ENCODE measurements at places on chromosomes 7 and 10. TPM values are rescaled to one million over a fixed set of nuclear protein-coding genes. Genes with fewer than 3 reads are reported as not detected.

GRCh38 chr7:157117796-157118195, 20.9 kb upstream of the UBE3C start:
- no peak for DNase-seq

GRCh38 chr7:157003756-157004520, 6.5 kb downstream of the MNX1 start:
- no peak for DNase-seq

GRCh38 chr7:26865094-26865388, 651 bp upstream of the SKAP2 start:
- DNase-seq = no peak

DNA sequence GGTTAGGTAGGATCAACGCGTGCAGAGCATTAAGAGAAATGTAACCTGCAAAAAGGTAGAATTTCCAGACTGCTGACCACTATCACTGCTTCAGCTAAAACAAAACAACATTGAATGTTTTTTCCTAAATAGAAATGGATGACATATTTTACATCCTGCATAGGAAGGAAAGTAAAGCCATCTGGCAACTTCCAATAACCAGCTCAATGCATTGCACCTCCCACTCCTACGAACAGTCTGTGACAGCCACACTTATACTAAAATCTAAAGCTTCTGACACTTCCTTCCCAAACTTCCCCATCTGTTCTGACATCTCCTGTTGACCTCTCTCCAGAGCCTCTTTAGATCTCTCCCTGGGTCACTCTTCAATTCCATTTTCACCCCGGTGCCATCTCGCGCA, 47.1 kb downstream of the NRCAM start:
- DNase-seq = no peak

GRCh38 chr10:47318706-47319105, 3.5 kb upstream of the GDF2 start:
- no peak for DNase-seq

DNA sequence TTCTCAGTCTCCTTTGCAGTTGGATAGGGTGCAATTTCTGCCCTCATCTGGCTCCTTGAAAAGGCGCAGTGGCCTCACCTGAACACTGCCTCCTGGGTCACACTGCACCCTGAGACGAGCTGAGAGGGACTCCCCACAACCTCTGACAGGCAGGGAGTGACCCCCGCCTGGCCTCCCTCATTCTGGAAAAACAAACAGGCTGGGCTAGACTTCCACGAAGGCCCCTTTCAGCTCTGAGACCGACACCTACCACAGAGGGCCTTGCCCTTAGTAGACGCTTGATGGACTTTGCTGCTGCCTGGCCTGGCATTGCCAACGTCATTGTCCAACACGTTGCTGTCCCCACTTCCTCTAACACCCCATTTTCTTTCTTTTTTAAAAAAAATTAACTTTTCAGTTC, 8.6 kb downstream of the FAM241B start:
- no peak for DNase-seq

DNA sequence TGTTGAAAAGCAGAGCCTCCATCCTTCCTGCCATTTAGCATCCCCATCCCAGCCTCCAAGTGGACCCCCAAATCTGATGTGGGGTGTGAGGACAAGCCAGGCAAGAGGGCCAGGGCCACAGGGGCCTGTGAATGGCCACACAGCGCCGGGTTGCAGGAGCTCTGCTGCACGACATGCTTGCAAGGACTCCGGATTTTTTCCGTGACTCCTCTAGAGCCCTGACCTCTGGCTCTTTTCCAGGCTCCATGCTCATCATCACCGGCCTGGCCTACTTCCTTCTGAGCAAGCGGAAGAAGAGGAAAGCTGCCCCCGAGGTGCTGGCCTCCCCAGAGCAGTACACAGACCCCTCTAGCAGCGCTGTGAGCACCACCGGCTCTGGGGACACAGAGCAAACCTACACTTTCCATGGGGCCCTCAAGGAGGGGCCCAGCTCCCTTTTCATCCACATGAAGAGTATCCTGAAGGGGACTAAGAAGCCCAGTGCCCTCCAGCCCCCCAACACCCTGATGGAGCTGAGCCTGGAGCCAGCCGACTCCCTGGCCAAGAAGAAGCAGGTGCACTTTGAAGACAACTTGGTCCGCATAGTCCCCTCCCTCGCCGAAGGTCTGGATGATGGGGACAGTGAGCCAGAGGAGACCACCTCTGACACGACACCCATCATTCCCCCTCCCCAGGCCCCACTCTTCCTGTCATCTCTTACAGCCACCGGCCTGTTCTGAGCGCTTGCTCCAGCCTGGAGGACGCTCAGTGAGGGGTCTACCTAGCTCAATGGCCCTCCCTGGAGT, 23.5 kb downstream of the TMEM72 start:
- DNase-seq = no peak

DNA sequence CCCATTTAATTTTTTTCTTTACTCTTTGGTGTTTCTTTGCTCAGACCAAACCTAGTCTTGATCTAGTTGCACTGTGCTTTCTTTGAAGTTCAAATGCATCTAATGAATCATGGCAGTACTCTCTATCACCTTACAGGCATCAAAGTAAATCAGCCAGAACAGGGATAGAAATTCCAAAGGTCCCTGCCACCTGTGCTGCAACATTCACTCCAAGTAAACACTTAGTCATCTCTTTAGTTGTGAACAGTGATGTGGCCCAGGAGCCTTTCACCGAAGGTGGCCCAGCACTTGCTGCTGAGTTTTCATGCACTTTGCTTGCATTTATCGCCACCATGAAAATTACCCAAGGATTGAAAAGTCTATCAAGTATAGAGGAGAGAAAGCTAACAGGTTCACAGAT, 314.1 kb upstream of the ETV1 start:
- DNase-seq = no peak

DNA sequence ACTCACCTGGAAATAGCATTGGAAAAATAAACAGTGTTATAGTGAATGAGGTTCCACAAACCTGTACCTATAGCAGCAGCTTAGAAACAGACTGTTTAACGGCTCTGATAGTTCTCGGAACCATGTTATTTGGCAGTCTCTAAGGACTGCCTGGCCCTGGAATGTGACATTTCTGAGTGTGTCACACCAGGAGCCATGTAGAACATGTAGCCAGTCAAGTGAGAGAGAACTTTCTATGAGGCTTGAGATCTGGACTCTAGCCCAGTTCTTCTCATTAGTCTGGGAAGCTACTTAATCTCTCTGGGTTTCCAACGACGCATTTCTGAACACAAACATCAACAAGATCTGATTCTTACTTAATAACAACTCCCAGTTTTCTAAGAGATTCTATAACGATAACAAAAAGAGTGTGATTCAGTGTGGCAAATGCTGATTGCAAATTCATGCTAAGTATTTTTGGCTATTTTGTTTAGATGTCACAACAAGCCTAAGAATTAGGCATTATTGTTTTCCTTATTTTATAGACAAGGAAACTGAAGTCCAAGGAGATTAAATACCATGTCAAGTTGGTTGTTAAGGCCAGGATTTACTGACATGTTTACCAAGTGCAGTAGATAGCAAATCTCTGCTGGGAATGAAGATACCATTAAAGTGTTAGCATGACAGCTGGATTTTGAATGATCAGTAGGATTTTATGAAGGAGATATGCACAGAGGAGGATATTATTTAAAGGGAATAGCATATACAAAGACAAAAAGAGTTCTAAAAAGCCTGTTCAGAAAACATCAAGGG, 47.2 kb downstream of the APBB1IP start:
- no peak for DNase-seq

DNA sequence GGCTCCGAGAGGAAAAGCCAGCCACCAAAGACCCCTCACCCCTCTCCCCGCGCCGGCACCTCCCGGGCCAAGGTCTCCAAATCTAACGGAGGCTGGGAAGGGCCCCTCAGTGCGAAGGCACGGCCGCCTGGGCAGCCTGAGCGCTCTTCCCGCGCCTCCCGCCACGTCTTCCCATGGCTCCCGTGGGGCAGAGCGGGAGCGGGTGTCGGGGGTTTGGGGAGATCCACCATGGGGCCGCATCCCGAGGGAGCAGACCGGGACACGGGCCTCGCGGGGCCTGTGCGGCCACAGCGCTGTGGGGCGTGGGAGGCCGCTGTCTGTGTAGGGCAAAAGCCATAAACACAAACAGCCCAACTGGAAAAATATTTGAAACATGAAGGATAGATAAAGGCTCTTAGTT, 22.4 kb downstream of the GPER1 start:
- DNase-seq = no peak

- no peak for DNase-seq
Measured at GRCh38 chr7:134350709-134351108, 34.0 kb upstream of the SLC35B4 start.

DNA sequence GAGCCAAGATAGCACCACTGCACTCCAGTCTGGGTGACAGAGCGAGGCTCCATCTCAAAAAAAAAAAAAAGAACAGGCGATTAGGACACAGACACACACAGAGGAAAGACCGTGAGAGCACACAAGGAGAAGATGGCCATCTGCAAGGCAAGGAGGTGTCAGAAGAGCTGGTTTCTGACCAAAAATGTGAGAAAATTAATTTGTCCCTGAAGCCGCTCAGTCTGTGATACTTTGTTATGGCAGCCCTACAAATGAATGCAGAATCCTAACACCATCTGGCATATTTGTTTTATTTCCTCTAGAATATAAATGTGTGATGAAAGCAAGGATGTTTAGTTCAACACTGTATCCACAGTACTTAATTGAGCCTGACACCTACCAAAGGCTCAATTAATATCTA, 69.7 kb downstream of the ZFAND4 start:
- no peak for DNase-seq

GRCh38 chr7:4241791-4242190, 440.3 kb upstream of the FOXK1 start:
- no peak for DNase-seq

- no peak for DNase-seq
Measured at GRCh38 chr7:91876391-91877133, 3.9 kb downstream of the MTERF1 start.

Gene FGL2
- 1.6 TPM for total RNA-seq

Gene FAM25G
- not detected for total RNA-seq

Gene IKZF1
- 374 TPM for total RNA-seq

Gene SYT15
- 1.0 TPM for total RNA-seq

Gene CALML5
- total RNA-seq = not detected

Gene PON1
- total RNA-seq = not detected

Gene CAMK2G
- total RNA-seq = 43.2 TPM
